ENCODE measurements at places on chromosomes 11 and 22. TPM values are rescaled to one million over a fixed set of nuclear protein-coding genes. Genes with fewer than 3 reads are reported as not detected.

NCR3LG1 gene
- 5.6 TPM for total RNA-seq

GRCh38 chr22:37357446-37358075 lies 69.7 kb downstream of the ELFN2 start:
- ATAC-seq = no peak

- ATAC-seq = no peak
Measured at GRCh38 chr11:27420217-27420616, 52.4 kb downstream of the LGR4 start.

DNA sequence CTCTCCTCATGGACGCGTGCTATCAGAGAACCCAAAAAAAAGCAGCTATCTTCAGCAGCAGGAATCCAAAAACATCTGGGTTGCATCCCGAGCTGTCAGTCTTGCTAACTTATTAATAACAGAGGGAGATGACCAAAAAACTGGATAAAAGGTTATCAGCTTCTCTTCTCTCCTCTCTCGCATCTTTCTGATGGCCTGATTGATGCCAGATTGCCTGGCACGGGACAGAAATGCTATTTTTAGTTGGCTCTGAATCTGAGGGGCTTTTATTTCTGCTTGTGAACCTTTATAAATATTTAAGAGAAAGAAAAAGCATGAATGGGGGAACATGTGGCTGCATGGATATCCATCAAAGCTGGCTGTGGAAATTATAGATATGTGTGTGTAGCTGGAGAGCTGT lies 230.3 kb downstream of the ETS1 start:
- ATAC-seq = no peak

- no peak for ATAC-seq
Measured at GRCh38 chr11:16933291-16933690, 80.9 kb downstream of the PLEKHA7 start.

- ATAC-seq = no peak
Measured at GRCh38 chr11:96107143-96107824, 183.4 kb upstream of the MTMR2 start.

GRCh38 chr11:27174672-27175210 lies 134.1 kb downstream of the BBOX1 start:
- no peak for ATAC-seq

DNA sequence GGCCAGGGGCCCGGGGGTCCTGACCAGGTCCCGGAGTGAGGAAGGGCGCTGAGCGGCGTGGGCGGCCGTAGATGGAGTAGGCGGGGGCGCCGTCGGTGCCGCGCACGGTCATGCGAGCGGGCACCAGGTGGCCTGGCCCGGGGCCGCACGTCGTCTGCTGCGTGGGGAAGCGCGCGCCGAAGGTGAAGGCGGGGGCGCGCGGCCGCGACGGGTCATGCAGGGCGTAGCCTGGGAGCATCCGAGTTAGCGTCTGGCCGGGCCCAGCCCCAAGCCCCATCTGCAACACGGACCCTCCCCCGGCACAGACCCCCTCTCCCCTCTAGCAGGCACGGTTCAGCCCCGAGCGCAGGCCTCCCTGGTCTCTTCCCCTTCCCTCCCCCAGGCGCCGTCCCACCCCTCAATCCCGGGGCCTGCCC lies 1.7 kb upstream of the TYMP start:
- ATAC-seq = peak; percentile 27

GAL gene
- total RNA-seq = 5.7 TPM

UPB1 gene
- 0.10 TPM for total RNA-seq

STK33 gene
- 3.5 TPM for total RNA-seq

DNA sequence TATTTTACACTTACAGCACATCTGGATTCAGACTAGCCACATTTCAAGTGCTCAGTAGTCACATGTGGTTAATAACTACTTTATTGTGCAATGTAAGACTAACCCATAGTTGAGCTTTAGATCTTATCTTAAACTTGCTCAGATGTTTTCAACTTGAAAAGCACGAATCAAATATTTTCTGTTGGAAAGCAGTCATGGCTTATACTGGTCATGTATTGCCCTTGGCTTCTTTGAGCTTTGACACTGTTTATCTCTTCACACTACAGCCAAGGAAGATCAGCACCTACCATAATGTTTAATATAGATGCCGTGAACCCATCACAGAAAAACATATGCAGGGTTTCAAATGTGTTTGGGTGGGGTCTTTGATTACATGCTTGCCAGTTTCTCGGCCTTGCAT lies 4.4 kb downstream of the RBX1 start:
- no peak for ATAC-seq

DNA sequence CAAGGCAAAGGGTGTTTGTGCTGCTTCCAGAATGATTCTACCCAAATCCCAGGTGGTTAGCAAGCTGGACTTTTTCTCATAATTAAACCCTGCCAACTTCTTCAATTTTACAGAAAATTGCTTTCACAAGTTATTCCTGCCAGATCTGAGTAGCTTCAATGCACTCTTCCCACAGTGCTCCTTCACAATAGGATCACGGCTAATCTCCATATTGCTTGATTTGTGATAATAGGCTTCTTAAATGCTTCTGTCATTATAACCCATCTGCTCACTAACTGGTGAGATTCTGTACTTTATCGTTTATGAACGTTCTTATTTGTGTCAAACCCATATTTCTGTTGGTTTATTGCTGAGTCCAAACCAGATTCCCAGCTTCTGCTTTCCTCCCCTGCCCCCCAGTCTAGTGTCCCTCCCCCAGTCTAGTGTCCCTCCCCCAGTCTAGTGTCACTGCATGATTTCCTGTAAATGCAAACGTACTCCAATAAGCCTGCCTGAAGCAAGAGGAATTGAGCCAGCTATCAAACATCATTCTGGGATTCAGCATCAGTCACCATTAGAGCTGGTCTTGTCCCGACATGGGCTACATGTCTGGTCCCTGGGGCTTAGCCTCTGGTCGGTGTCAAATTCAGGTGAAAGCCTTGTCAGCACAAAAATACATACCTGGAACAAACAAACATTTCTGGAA lies 14.0 kb downstream of the MMP3 start:
- ATAC-seq = no peak

DNA sequence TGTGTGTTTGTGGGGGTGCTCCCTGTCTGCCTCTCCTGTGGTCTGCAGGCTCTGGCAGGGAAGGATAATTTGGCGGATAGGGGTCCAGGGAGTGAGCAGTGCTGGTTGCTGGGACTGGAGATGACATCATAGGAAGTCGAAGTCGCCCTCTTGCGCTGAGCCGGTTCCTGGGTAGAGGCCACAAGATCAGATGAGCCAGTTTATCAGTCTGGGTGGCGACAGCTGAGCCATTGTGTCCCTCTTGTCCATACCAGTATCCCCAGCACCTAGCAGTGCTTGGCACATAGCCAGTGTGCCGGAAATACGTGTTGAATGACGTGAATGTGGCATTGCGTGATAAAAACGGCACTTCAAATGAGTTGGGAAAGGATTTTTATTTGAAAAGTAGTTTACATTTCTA lies 9.8 kb downstream of the APOL5 start:
- no peak for ATAC-seq

- ATAC-seq = peak; percentile 42
Measured at GRCh38 chr11:122656631-122657101, 1.1 kb downstream of the UBASH3B start.

GRCh38 chr11:92623055-92623454 lies 346.4 kb upstream of the MTNR1B start:
- no peak for ATAC-seq

RFPL3 gene
- not detected for total RNA-seq

MOV10L1 gene
- total RNA-seq = 0.31 TPM

DNA sequence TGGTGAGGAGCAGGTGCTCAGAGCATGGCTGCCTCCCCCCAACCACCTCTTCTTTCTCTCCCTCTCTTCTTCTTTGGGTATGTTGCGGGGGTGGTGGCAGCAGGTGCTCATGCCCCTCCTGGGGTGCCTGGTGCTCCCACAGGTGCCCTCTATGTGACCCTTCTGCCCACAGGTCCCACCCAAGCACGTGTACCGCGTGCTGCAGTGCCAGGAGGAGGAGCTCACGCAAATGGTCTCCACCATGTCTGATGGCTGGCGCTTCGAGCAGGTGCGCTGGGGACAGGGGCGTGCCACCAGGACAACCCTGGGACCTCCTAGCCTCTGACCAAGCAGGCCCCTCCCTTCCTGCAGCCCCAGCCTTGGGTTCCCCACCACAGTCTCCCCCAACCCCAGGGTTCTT lies 5.7 kb downstream of the KCTD17 start:
- no peak for ATAC-seq

DNA sequence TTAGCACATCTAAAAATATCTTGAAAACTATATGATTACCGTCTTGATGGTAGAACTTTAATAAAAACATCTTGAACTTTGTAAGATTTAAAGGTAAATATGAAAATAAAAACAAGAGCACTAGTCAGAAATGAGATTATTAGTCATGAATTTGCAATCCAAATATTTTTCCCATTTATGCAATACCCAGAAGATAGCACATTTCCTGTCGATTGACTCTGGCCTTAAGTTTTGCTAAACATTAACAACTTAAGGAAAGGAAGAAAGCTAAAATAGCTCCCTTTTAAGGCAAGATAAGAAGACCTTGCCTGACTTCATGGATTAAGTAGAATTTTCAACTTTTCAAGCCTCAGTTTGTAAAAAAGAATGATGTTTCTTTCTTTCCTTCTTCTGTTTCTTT lies 1374.7 kb upstream of the RAG2 start:
- ATAC-seq = no peak

UBE2L6 gene
- total RNA-seq = 133 TPM

- peak; percentile 35 for ATAC-seq
Measured at GRCh38 chr11:19605520-19606371, 106.9 kb upstream of the NAV2 start.

CHRDL2 gene
- 0.22 TPM for total RNA-seq

- ATAC-seq = no peak
Measured at GRCh38 chr11:32962016-32962415, 53.7 kb upstream of the DEPDC7 start.

DNA sequence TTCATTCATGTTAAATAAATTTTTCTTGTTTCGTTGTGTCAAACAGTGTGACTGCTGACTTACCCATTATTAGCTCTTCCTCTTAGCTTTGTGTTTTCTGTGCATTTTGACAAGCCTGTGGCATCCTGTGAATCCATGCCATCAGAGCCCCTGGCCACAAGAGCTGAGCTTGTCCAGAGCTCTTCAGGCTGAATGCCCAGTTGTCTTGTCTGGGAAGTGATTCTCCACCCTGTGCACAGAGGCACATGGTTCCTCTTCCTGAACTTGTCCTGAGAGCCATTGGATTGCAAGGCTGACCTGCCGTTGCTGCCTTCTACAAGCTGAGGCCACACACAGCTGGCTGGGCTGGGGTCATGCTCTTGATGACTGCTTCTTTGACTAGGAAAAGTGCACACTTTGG lies 64.1 kb downstream of the PPP6R3 start:
- no peak for ATAC-seq

All from motor neuron (in vitro differentiated cells).